ENCODE measurements at places on chromosomes 2 and 18. TPM values are rescaled to one million over a fixed set of nuclear protein-coding genes. Genes with fewer than 3 reads are reported as not detected.
A peak's percentile ranks its signal among the peaks of the same experiment; 100 is the strongest.

STARD6 gene
- 0.69 TPM for total RNA-seq

- peak; percentile 37 for DNase-seq
Observed at GRCh38 chr2:119028327-119029174, 86.6 kb downstream of the MARCO start.

DNA sequence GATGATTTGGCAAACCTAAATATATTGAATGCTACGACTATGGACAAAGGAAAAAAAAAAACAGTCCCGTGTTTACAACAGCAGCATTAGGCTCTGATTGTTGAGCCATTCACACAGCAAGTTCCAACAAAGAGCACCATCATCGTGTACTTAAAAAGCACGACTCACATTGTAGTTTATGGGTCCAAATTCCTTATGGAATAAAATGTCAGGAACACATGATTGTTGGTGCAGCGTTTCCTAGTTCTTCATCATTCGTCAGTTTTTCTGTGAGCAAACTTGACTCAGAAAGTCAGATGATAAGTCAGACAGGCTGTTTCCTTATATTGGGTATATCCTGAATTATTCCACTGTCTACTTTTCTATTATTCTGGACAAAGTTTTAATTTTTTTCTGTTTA lies 10.0 kb upstream of the KIDINS220 start:
- DNase-seq = peak; percentile 6

DNA sequence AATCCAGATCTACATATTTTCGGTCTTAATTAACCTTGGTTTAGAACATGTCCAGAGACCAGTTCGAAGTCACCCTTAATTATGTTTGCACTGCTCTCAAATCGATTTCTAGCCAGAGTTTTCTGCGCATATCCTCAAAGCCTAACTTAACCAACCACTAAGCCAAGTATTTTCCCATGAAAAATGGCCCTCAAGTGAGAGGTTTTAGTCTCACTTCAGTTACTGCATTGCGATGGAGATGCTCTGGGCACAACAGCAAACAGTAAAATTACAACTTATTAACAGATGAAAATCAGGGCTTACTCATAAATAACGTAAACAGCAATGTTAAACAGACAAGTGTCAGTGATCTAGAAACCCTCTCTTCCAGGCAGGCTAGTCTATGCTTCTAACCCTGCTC lies 4.5 kb downstream of the RTN4 start:
- DNase-seq = peak; percentile 85

MAPK4 gene
- not detected for total RNA-seq

- no peak for DNase-seq
Observed at GRCh38 chr2:161423421-161424393, 7.6 kb downstream of the TBR1 start.

DNA sequence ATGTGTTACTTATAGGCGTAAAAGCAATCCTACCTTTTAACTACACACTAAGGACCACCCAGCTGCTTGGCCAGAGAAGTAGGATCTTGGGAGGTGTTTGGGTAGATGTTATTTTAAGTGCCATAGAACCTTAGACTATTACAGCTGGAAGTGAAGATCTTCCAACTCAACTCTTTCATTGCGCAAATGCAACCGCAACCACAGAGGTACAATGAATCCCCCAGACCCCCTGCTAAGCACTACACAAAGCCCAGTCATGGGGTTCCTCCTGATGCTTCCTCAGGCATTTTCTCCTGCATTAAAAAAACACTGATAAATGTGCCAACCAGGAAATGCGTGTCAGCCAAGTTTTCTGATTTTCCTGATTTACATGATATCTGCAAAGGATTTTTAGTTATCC lies 246.0 kb downstream of the LRRTM1 start:
- no peak for DNase-seq

ABCG8 gene
- total RNA-seq = not detected

DNA sequence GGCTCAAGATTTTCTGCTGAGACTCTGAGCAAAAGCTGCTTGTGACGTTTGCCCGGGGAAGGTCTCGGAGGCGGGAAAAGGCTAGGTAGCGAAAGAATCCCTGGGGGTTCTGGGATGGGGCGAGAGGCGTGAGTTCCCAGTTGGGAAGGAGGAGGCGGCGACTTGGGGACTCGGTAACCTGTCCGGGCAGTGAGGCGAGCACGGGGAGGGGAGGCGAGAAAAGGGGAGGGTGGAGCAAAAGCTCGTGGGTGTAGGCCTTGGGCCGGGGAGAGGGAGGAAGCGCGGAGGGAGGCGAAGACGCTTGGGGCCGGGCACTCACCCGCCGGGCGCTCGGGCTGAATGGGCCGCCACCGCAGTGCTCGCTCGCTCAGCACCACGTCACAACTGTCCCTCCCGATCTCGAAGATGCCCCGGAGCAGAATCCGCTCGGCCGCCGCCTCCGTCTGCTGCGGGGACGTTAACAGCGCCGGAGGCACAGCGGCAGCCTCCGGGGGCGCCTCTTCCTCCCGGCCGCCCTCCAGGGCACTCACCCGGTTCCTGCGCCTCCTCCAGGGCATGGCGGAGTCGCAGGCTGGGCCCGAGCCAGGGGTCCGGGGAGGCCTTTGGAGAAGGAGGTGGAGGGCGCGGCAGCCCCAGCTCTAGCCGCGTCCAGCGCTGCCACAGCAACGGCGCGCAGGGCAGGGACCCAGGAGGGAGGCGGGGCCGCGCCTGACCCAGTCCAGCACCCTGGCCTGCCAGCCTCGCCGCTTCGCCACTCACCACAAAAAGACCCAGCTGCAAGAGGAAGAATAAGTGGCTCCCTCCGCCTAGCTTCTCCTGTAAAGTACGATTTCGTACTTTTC lies at the start of gene CERKL:
Gene CERKL, minus strand, starts transcription at position 656 of the 842 bp plus-strand sequence. Its CDS starts 99 bp downstream, at position 557.
- DNase-seq = peak; percentile 61

RAB31 gene
- total RNA-seq = 22.6 TPM

IAH1 gene
- 47.7 TPM for total RNA-seq
